ENCODE measurements at places on chromosomes 11 and 22. TPM values are rescaled to one million over a fixed set of nuclear protein-coding genes. Genes with fewer than 3 reads are reported as not detected.

Gene GRIA4
- total RNA-seq: 49.0 TPM

GRCh38 chr11:47148903-47149531 lies 27.7 kb downstream of the ARFGAP2 start:
- H3K27ac ChIP-seq: no peak overlapping the region
- H3K27me3 ChIP-seq: no peaks in the 10 kb centered on the region
- peaks cover 7% of the 10 kb centered on the region for H3K36me3 ChIP-seq
- no peak for DNase-seq

DNA sequence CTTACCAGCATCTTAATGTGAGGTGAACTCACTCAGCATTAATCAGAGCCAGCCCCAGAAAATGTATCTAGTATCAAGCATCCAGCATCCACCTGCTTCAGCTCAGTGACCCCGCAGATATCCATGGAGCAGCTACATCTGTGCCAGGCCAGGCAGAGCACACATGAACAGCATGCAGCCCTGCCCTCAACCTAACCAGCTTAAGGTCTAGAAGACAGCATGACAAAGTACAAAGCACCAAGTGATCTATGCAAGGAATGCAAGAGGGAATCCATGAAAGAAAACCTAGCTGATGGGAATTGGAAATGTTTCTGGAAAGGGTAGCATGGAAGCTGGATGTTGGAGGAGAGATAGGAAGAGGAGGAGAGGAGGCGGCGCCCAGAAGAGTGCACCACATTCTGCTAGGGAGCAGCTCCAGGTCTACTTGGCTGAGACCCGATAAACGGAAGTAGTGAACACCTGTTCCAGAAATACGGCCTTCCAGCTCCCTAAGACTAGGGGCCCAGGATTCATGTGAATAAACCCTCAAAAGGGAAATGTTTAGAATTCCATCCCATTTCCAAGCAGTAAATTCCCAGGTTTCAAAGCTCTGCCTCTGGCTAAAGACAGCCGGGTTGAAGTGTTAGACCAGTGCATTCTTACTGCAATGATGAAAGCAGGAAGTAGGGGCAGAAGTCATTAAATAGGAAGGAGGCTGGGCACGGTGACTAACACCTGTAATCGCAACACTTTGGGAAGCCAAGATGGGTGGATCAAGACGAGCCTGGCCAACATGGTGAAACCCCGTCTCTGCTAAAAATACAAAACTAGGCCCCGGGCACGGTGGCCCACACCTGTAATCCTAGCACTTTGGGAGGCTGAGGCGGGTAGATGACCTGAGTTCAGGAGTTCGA lies 23.5 kb upstream of the L3MBTL2 start:
- H3K4me3 ChIP-seq: no peak overlapping the region
- H3K36me3 ChIP-seq: peaks cover 32% of the 10 kb centered on the region
- H3K27me3 ChIP-seq: no peaks in the 10 kb centered on the region
- no peaks in the 10 kb centered on the region for H3K4me1 ChIP-seq

GRCh38 chr22:20918663-20919218 lies 1.5 kb downstream of the CRKL start:
- peak overlapping the region; percentile 97 for H3K4me3 ChIP-seq
- peaks cover under 1% of the 10 kb centered on the region for H3K36me3 ChIP-seq
- DNase-seq: no peak
- no peak overlapping the region for H3K27ac ChIP-seq
- no peaks in the 10 kb centered on the region for H3K27me3 ChIP-seq

Gene MRGPRX3
- total RNA-seq: not detected

DNA sequence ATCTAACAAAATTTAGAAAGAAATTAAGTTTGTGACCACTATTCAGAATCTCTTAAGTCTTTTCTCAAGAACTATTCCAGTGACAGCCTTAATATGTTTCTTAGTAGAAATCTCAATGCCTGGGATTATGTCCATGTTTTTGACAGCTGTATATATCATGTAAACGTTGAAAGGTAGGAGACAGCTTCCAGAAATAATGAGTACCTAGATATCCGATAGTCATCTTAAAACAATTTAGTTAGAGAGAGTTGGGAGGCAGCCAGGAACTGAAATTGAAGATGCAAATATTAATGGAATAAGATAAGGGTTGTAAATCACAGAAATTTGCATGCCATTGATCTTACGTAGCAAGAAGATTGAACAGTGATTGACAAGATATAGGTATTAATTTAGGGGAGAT lies 955.2 kb downstream of the JRKL start:
- no peaks in the 10 kb centered on the region for H3K27me3 ChIP-seq
- H3K36me3 ChIP-seq: no peaks in the 10 kb centered on the region
- no peak overlapping the region for H3K27ac ChIP-seq
- DNase-seq: no peak

Gene OR6T1
- total RNA-seq: not detected

Measured in spinal cord (tissue), 10 donors.